Mammary microvascular endothelial cell (primary cell): ENCODE measurements at places on chromosomes 4 and X. TPM values are rescaled to one million over a fixed set of nuclear protein-coding genes. Genes with fewer than 3 reads are reported as not detected.

NHSL2 gene
- total RNA-seq = 18.9 and 22.6 TPM in 2 replicates

GLUD2 gene
- 2.4 and 3.2 TPM in 2 replicates for total RNA-seq

TCP11X2 gene
- not detected in 2 replicates for total RNA-seq

CT45A5 gene
- total RNA-seq = not detected in 2 replicates

NEUROG2 gene
- not detected in 2 replicates for total RNA-seq

BRS3 gene
- total RNA-seq = not detected in 2 replicates

F11 gene
- total RNA-seq = not detected in 2 replicates

GATA1 gene
- not detected in 2 replicates for total RNA-seq

CCDC110 gene
- 0.13 and 1.2 TPM in 2 replicates for total RNA-seq

RHOXF2 gene
- not detected in 2 replicates for total RNA-seq

MAGEC3 gene
- total RNA-seq = not detected in 2 replicates

VSIG1 gene
- 3.9 and 4.7 TPM in 2 replicates for total RNA-seq

PPARGC1A gene
- not detected in 2 replicates for total RNA-seq

GUCY1B1 gene
- 0.39 and 0.87 TPM in 2 replicates for total RNA-seq

SMIM10 gene
- 1.5 and 3.3 TPM in 2 replicates for total RNA-seq

SPANXA2 gene
- total RNA-seq = not detected in 2 replicates

PFKFB1 gene
- total RNA-seq = not detected in 2 replicates

MID1IP1 gene
- total RNA-seq = 25.7 and 33.2 TPM in 2 replicates

SMIM43 gene
- total RNA-seq = 0.20 and 0.53 TPM in 2 replicates

PHOX2B gene
- not detected in 2 replicates for total RNA-seq

FOXP3 gene
- total RNA-seq = 0.10 TPM in 1 of 2 replicates, not detected in the other

TRIM75 gene
- not detected in 2 replicates for total RNA-seq

KLKB1 gene
- total RNA-seq = not detected in 2 replicates

SLC9B1 gene
- total RNA-seq = 0.74 TPM in 1 of 2 replicates, not detected in the other

TLR10 gene
- not detected in 2 replicates for total RNA-seq

IL1RAPL1 gene
- 0.47 and 0.59 TPM in 2 replicates for total RNA-seq

RNF128 gene
- total RNA-seq = not detected in 2 replicates

CMC4 gene
- total RNA-seq = 17.3 and 22.8 TPM in 2 replicates

TASL gene
- not detected in 2 replicates for total RNA-seq

STPG2 gene
- 0.84 TPM in 1 of 2 replicates, not detected in the other for total RNA-seq

IGSF1 gene
- total RNA-seq = not detected in 2 replicates

TEX13D gene
- not detected in 2 replicates for total RNA-seq

TLR7 gene
- total RNA-seq = not detected in 2 replicates

MTCP1 gene
- total RNA-seq = 3.7 and 4.5 TPM in 2 replicates

TSC22D3 gene
- total RNA-seq = 9.5 and 15.5 TPM in 2 replicates

BEND2 gene
- not detected in 2 replicates for total RNA-seq
